Prostate gland (tissue), 2 donors: ENCODE measurements at places on chromosomes 12 and 14.

- no peak for DNase-seq
Observed at GRCh38 chr12:32754111-32754510, 1.6 kb downstream of the YARS2 start.

GRCh38 chr12:121165316-121165715 lies 32.6 kb downstream of the P2RX7 start:
- no peak for DNase-seq

- no peak for DNase-seq
Observed at GRCh38 chr12:125652681-125653080, 587.4 kb downstream of the AACS start.

DNA sequence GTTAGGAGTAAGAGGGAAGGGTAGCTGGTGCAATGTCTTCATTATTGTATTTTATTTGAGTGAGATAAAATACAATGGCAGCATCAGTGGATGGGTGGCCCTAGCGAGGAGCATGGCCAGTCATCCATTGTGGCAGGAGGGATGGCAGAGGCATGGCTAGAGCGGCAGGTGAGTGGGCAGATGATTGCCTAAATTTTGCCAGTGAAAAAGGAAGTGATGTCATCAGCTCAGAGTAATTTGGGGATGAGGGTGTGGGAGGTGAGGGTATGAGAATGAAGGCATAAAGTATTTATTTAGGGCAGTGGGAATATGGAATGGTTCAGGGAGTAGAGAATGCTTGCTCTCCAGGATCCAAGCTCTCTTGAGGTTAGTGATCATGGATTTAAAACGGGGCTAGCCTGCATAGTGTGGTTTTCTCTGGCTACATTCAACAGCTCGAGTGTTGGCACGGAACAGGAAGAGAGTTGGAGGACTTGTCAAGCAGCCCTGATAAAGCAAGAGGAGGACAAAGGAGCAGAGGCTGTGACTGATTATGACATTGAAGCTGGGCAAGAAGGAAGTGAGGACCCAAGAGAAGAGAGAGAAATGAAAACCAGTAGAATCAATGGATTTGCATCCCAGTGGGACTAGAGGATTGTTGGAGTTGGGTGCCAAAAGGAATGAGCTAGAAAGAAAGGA lies 18.7 kb upstream of the SERPINA6 start:
- DNase-seq: no peak

GRCh38 chr14:106631879-106632278 lies 1105.5 kb downstream of the TMEM121 start:
- DNase-seq: no peak

DNA sequence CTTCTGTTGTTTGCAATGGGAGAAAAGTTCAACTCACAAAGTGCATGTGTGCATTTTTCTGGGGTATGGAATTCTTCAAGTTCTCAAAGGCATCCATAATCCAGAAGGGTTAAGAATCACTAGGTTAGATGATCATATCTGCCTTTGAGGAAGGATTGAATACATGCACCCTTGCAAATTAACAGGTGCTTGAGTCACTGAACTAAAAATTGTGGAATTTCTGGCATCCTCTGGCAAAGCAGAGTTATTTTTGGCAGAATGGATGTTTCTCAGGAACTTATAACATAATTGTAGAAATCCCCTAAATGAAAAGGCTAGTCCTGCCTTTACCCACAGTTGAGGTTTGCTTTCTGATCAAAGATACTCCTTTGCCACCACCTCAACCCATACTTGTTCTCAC lies 136.5 kb upstream of the DYRK2 start:
- no peak for DNase-seq

GRCh38 chr14:68786491-68787091 lies 6.3 kb downstream of the ZFP36L1 start:
- no peak for DNase-seq

- DNase-seq: peak; percentile 48
Observed at GRCh38 chr12:89525305-89525823, 483 bp downstream of the POC1B start.

- DNase-seq: no peak
Observed at GRCh38 chr14:55086938-55087337, 35.5 kb downstream of the MAPK1IP1L start.

DNA sequence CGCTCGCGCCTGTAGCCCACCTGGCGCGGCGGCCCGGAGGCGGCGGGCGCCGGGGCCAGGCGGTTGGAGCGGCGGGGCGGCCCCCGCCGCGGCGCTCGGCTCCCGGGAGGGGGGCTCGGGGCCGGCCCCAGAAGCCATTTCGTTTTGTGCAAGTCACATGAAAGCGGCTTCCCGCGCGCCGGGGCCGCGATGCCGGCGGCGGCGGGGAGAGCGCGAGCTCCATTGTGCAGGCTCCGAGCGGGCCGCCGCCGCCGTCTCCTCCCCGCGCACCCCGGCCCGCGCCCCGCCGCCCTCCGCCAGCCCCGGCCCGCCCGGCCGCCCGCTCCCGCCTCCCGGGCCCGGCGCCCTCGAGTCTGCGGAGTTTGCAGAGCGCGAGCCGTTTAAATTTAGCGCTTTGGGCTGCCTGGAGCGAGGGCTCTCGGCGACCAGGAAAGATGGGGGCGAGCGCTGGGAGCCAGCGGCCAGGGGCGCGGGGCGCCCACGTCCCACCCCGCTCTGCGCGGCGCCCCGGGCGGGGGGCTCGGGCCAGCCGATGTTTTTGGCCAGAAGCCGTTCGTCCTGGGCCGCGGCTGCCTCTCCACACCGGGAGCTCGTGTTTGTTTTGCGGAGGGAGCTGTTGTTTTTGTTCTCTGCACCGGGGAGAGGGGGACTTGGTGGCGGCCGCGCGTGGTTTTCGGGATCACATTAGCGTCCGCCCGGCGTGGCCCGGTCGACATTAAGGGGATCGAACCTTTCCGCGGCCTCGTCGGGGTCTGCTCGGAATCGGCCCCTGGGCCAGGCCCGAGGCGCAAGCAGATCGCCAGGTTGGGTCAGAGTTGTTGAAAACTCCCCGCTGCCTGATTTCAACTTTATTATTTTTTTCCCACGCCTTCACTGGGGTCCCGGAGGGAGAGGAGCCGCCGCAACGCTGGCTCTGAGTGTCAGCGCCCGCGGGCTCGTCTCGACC lies 982 bp downstream of the BCL7A start:
- no peak for DNase-seq

DNA sequence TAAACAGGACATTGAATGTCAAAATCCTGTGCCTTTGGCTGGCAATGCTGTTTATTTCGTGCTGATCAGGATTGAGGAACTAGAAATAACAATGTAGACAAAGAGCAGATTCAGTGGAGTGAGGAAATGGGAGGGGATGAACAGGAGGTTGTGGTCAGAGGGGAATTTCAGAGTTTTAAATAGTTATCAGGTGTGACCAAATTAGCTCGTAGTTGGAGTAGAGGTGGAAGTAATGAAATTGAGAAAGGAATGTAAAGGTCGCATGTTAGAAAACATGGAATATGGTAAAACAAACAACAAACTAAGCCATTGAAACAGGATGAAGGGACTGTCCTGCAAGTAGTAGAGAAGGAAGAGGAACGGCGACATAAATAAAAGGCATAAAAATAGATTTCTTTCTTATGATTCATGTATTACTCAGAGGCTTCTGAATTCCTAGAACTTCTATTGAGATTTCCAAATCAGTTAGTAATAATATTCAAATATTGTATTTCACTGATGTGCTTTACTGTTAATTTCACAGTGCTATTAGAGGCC lies 9.5 kb upstream of the SAV1 start:
- peak; percentile 20 for DNase-seq

DNA sequence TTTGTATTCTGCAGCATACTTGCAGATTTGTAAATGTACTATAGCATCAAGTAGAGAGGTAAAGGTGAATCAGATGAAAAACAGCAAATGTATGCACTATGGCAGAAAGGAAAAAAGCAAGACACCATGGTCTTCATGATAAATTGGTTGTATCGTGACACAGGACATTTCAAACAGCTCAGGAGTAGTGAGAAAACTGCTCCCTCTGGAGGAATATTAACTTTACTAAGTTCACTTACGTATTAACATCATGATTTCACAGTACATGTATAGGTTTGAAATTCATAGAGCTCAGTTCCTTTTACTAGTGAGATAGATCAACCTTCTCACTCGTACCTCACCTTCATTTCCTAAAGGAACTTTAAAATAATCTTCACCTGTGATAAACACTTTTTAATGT lies 6.5 kb downstream of the MBIP start:
- no peak for DNase-seq

DNA sequence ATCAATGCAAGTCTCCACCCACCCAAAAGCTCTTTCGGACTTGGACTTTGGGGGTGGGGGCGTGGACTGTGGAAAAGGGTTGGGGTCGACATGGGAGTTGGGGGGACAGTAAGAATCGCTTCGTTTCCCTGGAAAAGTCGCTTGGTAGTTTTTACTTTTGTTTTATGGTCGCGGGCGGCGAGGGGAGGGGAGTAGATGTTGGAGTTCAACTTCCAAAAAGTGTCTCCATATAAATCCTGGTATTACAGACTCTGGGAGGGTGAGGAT lies 568 bp upstream of the BCL11B start:
- DNase-seq: no peak

GRCh38 chr12:114480337-114481199 lies 74.6 kb upstream of the TBX5 start:
- no peak for DNase-seq

- no peak for DNase-seq
Observed at GRCh38 chr12:31752450-31752849, 23.6 kb upstream of the AMN1 start.

DNA sequence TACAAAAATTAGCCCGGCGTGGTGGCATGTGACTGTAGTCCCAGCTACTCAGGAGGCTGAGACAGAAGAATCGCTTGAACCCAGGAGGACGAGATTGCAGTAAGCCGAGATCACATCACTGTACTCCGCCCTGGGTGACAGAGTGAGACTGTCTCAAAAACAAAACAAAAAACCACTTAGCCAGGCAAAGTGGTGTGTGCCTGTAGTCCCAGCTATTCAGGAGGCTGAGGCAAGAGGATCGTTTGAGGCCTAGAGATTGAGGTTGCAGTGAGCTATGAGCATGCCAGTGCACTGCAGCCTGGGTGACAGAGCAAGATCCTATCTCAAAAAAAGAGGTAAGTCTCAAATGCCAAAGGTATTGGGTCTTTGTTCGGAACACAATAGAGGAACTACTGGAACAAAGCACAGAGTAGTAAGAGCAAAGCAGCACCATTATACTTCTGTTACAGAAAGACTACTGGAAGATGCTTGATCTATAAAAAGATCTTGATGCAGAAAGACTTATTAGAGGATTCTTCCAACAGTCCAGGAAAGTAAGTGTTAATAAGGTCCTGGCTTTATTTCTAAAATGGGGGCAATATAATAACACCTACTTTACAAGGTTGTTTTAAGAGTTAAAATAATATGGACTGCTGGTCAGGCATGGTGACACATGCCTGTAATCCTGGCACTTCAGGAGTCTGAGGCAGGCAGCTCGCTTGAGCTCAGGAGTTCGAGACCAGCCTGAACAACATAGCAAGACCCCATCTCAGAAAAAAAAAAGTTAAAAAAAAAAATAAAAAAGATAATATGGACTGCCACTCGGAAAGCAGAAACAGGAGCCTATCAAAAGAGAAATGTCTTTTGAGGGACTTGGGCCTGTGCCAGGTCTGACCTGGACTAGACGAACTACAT lies 29.9 kb downstream of the BTBD7 start:
- no peak for DNase-seq

- no peak for DNase-seq
Observed at GRCh38 chr12:53677800-53678148, 1.9 kb upstream of the ATP5MC2 start.

GRCh38 chr14:66066981-66067776 lies 419.0 kb upstream of the CCDC196 start:
- DNase-seq: no peak

DNA sequence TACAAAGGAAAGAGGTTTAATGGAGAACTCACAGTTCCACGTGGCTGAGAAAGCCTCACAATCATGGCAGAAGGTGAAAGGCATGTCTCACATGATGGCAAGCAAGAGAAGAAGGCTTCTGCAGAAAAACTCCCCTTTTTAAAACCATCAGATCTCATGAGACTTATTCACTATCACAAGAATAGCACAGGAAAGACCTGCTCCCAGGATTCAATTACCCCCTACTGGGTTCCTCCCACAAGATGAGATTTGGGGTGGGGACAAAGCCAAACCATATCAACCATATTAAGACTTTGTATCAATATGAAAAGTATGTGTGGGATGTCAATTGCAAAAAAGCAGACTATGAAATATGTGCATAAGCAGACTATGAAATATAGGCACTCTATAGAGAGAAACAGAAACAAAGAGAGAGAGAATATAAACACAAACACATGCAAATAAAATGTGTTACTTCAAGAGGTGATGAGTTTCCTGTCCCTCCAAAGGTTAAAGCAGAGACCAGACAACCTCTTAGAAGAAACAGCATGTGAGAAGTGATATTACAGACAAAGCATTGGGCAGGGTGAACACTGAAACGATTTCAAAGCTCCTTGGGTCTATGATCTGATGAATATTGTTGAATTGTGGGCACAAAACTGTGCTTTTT lies 151.2 kb upstream of the KRR1 start:
- DNase-seq: no peak

DNA sequence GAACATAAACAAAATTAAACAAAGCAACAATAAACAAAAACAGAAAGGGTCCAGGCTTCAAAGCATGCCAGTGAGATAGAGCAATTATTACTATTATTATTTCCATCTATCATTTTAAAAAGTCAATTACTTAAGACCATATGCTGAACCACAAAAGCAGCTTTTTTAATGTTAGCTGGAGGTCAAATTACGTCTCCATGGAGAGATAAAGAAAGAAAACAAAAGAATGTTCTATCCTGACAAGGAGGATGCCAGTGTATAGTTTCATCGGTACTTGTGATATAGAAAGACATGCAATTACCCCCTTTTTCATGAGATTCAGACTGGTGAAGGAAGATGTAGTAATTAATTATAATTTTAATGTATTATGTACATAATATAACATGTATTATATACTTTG lies 81.6 kb upstream of the DCN start:
- DNase-seq: no peak

GRCh38 chr14:100726550-100727085 lies at the start of gene DLK1:
TSS of gene DLK1 (plus strand) at chr14:100726892. CDS start at chr14:100727069, 177 bp downstream.
- no peak for DNase-seq

DNA sequence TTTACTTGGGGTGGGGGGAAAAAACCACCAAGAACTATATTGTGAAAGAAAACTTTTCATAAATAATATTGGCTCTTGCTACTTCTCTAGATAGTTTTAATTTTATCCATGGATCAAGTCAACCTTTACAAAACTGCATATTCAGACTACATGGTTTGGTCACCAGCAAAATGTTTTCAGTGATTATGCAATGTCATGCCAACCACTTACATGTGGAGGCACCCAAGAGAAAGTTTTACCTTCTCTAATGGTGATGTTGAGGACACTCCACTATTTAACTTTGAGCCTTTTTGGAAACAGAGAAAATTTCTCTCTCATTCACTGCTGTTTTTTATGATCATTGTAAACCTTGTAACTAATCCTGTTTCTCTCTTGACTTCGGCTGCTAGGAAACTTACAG lies 21.6 kb downstream of the PLCZ1 start:
- no peak for DNase-seq

GRCh38 chr14:71539650-71540285 lies 392.5 kb upstream of the RGS6 start:
- DNase-seq: no peak

GRCh38 chr14:95523051-95523814 lies 6.8 kb upstream of the SYNE3 start:
- no peak for DNase-seq

- no peak for DNase-seq
Observed at GRCh38 chr14:93986955-93987354, 10.1 kb upstream of the CCDC197 start.
